Immature natural killer cell (primary cell): ENCODE measurements at places on chromosomes 16 and 17. TPM values are rescaled to one million over a fixed set of nuclear protein-coding genes. Genes with fewer than 3 reads are reported as not detected.

DNA sequence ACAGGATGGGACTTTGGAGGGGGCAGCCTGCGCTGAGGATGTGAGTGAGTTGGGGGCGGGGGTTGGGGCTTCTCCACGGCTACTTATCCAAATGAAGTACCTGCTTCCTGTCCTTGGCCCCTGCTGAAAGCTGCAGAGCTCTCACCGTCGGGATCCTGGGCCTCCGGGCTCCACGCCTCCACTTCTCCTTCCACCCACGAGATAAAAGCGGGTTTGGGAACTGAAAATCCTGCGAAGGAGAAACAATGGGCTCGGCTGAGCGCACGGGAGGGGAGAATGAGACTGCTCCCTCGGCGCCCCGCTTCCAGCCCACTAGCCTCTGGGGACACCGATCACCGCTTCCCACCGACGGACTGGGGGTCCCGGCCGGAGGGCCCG is 486 bp downstream of the ZNF785 start:
- DNase-seq = no peak
- H3K27me3 ChIP-seq = peaks cover 4% of the 10 kb centered on the region
- H3K4me3 ChIP-seq = peak overlapping the region; percentile 96
- peaks cover 4% of the 10 kb centered on the region for H3K36me3 ChIP-seq
- H3K27ac ChIP-seq = peak overlapping the region; percentile 75

- peak overlapping the region; percentile 92 for H3K27ac ChIP-seq
- H3K36me3 ChIP-seq = no peaks in the 10 kb centered on the region
- peaks cover 57% of the 10 kb centered on the region for H3K4me1 ChIP-seq
- no peak for DNase-seq
- H3K4me3 ChIP-seq = peak overlapping the region; percentile 39
These were observed 60.4 kb upstream of the LGALS9 start for GRCh38 chr17:27570578-27570914.

DNA sequence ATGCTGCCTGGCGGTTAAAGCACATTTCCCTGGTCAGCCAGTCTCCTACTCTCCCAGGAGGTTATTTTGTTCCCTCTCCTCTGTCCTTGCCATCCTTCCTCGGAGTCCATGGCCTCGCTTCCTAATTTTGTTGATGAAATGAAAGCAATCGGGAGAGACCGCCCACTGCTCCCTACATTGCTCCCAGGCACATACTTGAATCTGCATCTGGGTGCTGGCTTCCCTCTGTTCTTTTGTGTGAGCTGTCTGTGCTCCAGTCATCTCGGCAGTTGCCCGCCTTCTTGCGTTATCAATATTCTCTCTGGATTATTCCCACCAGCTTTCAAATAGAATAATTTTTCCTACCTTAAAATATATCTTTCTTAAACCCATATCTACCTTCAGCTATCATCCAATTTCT is 11.1 kb downstream of the KRT23 start:
- no peaks in the 10 kb centered on the region for H3K36me3 ChIP-seq
- H3K27ac ChIP-seq = no peak overlapping the region

- peak; percentile 17 for DNase-seq
- peak overlapping the region; percentile 91 for H3K27ac ChIP-seq
- H3K4me3 ChIP-seq = peak overlapping the region; percentile 94
These were observed 658 bp downstream of the RAB5C start for GRCh38 chr17:42153919-42154742.

- H3K4me1 ChIP-seq = no peaks in the 10 kb centered on the region
- no peak overlapping the region for H3K4me3 ChIP-seq
- H3K27me3 ChIP-seq = peaks cover 2% of the 10 kb centered on the region
These were observed 48.4 kb upstream of the ACSF3 start for GRCh38 chr16:89045181-89045815.

DNA sequence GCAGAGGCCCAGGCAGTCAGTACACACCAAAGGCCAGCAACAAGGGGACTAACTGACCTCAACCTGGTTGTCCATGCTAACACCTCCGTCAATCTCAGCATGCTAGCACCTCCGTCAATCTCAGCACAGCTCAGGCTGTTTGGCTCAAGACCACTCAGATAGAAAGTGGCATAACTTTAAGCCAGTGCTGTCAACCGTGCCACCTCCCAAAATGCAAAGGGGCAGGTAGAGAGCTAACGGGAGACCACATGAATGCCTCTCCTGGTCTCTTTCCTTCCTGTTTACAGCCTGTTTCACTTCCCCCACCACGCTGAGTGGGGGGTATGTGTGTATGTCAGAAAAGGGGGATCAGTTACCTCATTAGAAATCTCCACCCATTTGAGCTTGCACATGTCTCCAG is 3.3 kb downstream of the UBTF start:
- H3K27ac ChIP-seq = no peak overlapping the region
- H3K36me3 ChIP-seq = peaks cover 22% of the 10 kb centered on the region
- DNase-seq = no peak
- H3K4me3 ChIP-seq = no peak overlapping the region

DNA sequence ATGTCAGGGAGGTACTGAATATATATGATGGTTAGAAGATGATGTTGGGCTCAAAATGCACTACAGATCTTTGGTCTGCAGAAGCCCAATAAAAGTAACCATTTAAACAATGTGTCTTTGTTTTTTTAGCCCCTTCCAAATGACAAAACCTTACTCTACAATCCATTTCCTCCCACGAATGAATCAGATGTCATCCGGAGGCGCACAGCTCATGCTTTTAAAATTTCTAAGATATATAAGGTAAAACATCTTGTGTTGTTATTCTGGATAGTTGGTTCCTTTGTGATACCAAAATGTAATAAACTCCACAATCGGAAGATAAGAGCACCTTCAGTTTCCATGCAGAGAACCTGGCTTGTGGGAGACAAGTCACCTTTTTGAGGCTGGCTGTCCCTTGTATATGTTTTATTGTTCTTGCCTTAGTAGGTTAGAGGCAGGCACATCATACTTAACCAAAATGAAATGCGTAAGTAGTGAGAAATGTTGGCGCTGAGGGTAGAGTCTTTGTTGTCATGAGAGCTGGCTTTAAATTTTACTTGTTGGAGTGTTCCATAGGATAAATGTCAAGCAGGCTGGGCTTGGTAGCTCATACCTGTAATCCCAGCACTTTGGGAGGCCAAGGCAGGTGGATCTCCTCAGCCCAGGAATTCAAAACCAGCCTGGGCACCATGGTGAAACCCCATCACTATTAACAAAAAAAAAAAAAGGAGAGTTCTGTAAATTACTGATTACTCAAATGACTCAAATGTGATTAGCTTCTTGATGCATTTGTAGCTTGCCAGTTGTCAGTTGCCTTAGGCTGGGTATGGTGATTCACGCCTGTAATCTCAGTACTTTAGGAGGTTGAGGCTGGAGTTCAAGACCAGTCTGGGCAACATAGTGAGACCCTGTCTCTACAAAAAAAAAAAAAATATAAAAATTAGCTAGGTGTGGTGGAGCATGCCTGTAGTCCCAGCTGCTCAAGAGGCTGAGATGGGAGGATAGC is 19.7 kb upstream of the SNTB2 start:
- H3K36me3 ChIP-seq = peaks cover 23% of the 10 kb centered on the region
- H3K4me1 ChIP-seq = peaks cover 31% of the 10 kb centered on the region
- no peak overlapping the region for H3K4me3 ChIP-seq
- H3K27me3 ChIP-seq = no peaks in the 10 kb centered on the region
- DNase-seq = no peak

DNA sequence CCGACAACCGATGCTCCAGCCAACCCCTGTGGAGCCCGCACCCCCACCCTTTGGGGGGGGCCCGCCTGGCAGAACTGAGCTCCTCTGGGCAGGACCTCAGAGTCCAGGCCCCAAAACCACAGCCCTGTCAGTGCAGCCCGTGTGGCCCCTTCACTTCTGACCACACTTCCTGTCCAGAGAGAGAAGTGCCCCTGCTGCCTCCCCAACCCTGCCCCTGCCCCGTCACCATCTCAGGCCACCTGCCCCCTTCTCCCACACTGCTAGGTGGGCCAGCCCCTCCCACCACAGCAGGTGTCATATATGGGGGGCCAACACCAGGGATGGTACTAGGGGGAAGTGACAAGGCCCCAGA is 17.9 kb downstream of the NGFR start:
- H3K4me3 ChIP-seq = no peak overlapping the region
- H3K27me3 ChIP-seq = peaks cover 7% of the 10 kb centered on the region
- H3K27ac ChIP-seq = no peak overlapping the region

DNA sequence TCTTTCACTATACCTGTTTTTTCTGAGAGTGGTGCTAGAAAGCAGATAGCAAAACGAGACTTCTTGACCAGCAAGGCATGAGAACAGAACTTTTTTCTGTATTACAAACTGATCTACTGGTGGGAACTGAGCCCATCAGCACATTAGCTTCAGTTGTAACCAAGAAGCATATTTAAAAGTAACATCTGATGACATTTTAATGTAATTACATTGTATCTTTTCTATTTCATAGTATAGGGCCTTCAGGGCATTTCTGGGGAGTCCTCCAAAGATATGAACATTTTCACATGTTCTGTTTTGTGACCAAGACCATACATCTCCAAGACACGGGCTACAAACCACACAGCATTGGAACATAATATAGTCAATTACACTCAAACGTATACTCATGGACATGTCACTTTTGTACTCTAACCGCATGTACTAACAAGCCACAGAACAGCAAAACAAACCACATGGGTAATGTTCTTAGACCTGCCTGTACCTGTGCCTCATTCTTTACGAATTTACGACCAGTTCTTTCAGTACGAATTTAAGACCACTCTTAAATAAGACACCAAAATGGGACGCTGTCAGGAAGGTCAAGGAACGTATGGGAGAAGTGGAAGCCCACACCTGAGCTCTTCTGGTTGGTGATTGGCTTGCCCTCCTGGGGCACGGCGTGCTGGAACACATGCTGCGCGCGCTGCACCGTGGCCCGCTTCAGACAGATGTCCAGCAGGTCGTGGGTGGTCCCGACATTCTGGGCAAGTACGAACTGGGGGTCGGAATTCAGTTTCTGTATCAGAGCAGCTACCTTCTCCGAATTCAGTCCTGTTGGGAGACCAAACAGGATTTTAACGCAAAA is 825 bp downstream of the BLMH start:
- peaks cover 18% of the 10 kb centered on the region for H3K4me1 ChIP-seq
- no peak for DNase-seq
- H3K4me3 ChIP-seq = peak overlapping the region; percentile 91
- peaks cover 11% of the 10 kb centered on the region for H3K27me3 ChIP-seq
- H3K36me3 ChIP-seq = peaks cover 13% of the 10 kb centered on the region

GRCh38 chr17:77184474-77184873 is 43.7 kb downstream of the SEC14L1 start:
- no peak overlapping the region for H3K4me3 ChIP-seq
- H3K27me3 ChIP-seq = peaks cover 4% of the 10 kb centered on the region
- no peak for DNase-seq
- H3K36me3 ChIP-seq = no peaks in the 10 kb centered on the region
- peaks cover 17% of the 10 kb centered on the region for H3K4me1 ChIP-seq

DNA sequence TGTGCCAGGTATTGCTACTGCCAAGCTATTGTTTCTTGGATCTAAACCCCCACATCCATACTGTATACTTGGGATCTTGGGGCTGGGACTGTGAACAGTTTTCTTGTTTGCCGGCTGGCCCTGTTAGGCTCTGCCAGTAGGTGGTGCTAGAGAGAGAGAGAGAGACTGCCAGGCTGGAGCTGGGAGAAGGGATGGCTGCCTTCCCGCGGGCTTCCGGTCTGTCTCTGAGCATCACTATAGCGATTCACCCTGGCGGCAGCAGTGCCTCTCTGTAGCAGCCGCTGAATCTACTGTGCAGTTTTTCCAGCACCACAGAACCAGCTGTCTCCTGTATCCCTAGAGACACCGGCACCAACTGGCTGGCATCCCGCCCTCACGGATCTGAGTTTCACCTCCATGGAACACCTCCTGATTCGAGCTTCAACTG is 201.2 kb downstream of the UTP18 start:
- H3K36me3 ChIP-seq = no peaks in the 10 kb centered on the region
- H3K4me3 ChIP-seq = no peak overlapping the region

DNA sequence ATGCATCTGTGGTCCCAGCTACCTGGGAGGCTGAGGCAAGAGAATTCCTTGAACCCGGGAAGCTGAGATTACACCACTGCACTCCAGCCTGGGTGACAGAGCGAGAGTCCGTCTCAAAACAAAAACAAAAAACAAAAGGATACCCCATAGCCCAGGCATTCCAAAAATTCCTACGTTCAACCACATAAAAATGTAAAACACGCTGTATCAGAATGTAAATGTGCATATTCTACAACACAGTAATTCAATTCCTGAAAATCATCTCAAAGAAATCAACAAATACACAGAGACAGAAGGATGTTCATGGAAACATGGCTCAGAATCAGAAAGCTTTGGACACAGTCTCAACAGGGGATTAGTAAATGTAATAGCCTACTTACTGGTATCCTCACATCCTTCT is 33.0 kb downstream of the COG7 start:
- DNase-seq = no peak
- H3K36me3 ChIP-seq = peaks cover 23% of the 10 kb centered on the region
- no peak overlapping the region for H3K4me3 ChIP-seq
- H3K4me1 ChIP-seq = no peaks in the 10 kb centered on the region
- no peak overlapping the region for H3K27ac ChIP-seq

- H3K27ac ChIP-seq = peak overlapping the region; percentile 6
- no peaks in the 10 kb centered on the region for H3K36me3 ChIP-seq
- no peak for DNase-seq
- H3K27me3 ChIP-seq = peaks cover 1% of the 10 kb centered on the region
These were observed 2.9 kb downstream of the RPH3AL start for GRCh38 chr17:349666-350065.

DNA sequence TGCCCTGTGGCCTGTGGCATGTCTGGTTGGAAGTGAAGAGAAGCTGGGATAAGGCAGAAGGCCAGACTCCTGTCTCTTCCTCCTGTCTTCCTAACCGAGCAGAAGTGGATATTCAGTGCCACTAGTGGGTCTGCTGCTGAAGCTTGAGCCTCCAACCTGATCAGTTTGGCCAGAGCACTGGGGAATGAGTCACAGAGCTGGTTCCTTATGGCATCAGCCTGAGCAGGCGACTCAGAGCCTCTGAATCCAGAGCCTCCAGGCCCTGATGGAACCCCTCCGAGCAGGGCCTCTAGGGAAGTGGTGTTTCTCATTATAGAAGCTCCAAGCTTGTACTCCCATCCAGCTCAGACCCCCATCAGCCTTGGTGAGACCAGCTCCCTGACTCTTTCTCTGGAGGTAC is 2.0 kb downstream of the WSCD1 start:
- H3K36me3 ChIP-seq = no peaks in the 10 kb centered on the region
- H3K27me3 ChIP-seq = peaks cover 16% of the 10 kb centered on the region

DNA sequence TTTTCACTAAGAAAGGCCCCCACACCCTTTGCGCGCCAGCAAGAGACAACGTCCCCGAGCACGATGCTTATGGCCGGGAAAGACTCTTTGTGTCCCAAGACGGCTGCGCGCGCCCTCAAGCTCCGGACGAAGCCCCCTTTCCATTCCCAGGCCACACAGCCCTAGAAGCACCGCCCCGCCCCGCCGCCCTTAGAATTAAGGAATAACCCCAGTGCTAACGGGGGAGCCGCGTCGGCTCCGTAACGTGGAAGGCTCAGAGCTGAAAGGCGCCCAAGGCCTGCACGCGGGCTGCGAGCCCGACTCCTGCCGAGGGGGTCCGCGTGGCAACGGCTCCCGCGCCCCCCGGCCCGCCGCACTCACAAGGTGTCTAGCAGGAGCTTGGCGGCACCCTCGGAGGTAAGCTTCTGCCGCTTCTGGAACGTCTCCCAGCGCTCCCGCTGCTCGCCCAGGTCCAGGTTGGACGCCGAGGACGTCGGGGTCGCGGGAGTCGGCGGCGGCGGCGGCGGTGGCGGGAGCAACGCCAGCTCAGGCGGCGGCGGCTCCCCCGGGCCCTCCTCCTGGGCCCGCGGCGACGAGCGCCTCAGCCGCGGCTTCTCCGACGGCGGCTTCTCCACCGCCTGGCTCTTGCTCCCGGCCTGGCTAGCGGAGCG is 477 bp downstream of the CENPV start:
- H3K4me1 ChIP-seq = peaks cover 23% of the 10 kb centered on the region
- H3K4me3 ChIP-seq = peak overlapping the region; percentile 96
- peaks cover 3% of the 10 kb centered on the region for H3K27me3 ChIP-seq
- H3K27ac ChIP-seq = no peak overlapping the region

The CASKIN2 gene
- not detected for polyA plus RNA-seq

The LRRC37A gene
- 0.15 TPM for polyA plus RNA-seq

The C1QTNF8 gene
- polyA plus RNA-seq = not detected

The NPIPB4 gene
- 0.92 TPM for polyA plus RNA-seq
